ENCODE measurements at places on chromosomes 1 and 21.

DNA sequence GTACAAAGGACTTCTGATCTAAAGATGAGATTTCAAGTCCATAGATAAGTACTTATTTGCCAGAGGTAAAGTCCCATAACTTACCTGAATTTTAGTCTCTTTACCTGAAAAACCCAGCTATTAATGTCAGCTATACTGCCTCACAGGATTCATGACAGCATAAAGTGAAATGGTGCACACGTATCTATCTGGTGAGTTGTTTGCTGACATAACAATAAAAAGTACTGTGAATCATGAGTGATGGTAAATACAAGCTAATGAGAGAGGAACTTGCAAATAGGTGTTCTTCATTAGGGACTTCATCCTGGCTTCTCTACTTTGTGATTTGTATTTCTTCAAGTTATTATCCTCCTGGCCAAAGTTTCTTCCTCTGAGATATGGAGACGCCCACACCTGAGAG, 225.1 kb upstream of the C8B start:
- DNase-seq, result no peak

- no peak for DNase-seq
Observed at GRCh38 chr1:236507022-236507700, 16.6 kb upstream of the LGALS8 start.

DNA sequence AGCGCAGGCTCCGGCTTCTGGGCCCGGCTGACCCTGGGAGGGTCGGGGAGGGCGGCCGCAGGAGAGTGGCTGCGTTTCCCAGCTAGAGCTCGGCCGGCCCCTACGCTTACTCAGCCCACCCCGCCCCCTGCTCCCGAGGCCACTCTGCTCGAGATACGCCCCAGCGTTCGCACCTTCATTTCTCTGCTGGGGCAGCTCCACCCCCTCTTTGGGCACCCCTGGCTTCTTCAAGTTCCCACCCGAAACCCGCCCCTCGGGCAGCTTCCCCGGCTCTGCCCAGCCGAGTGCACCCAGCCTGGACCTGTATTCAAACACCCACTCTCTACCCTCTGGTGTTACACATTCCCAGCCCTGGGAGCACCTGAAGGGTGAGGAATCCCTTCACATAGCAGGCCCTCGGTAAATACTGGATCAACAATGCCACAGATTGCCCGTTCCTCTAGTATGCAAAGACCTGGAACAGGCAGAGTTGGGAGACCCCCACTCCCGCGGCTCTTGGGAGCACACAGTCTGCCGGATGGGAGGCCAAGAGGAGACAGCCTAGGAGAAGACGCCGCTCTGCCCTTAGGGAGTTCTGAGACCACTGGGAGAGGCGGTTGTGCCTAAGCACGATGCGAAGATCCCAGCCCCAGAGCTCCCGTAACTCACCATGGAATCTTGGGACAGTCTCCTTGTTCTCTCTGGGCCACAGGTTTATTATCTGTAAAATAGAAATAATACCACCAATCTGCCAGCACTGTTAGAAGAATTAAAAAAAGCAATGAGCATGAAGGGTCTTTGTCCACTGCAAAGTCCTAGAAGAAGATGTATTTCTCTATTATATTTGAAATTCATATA, 566 bp upstream of the PAQR7 start:
- DNase-seq, result no peak

DNA sequence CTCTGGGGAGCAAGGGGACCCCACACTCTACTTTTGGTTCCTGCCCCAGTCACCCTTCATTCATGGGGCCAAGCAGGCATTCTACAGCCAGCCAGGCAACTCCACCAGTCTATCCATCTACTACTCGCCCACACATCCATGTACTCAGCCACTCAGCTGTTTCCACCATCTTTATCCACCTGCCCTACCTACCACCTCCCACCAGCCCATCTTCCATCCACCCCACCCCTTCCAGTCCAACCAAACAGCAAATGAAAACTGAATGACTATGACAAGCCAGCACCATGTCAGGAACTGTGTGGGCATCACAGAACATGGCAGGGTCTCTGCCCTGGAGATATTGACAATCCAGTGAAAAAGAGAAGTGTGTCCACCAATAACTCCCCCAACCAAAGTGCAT, 7.9 kb downstream of the LAD1 start:
- no peak for DNase-seq

- no peak for DNase-seq
Observed at GRCh38 chr1:222772996-222773379, 36.0 kb downstream of the FAM177B start.

GRCh38 chr1:15362737-15363128, 47.0 kb upstream of the EFHD2 start:
- no peak for DNase-seq

- no peak for DNase-seq
Observed at GRCh38 chr1:89487972-89488371, 36.7 kb upstream of the LRRC8B start.

DNA sequence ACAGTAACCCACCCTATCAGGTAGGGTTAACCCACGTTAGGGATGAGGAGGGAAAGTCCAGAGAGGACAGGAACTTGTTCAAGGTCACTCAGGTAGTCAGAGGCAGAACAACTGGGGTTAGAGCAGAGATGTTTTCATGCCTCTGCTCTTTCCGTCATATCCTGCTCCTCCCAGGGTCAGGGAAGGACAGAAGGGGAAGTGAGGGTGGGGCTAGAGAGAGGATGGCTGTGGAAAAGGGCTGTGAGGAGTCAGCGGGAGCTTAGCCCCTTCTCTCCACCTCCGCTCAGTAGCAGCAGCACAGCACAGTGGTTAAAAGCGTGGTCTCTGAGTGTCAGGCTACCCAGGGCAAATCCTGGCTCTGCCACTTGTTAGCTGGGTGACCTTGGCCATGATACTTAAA, 36.5 kb downstream of the DDX20 start:
- DNase-seq, result no peak

DNA sequence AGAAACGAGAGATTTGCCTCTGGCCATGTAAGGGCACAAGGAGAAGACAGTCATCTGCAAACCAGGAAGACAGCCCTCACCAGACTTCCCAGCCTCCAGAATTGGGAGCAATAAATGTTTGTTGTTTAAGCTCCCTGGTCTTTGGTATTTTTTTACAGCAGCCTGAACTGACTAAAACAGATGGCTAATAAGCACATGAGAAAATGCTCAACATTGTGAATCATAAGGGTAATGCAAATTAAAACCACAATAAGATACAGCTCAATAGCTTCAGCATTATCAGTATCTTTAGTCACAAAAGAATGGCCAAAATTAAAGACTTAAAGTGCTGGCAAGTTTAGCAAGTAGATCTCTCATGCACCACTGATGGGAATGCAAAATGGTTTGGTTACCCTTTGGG, 11.7 kb downstream of the UBE2G2 start:
- no peak for DNase-seq

DNA sequence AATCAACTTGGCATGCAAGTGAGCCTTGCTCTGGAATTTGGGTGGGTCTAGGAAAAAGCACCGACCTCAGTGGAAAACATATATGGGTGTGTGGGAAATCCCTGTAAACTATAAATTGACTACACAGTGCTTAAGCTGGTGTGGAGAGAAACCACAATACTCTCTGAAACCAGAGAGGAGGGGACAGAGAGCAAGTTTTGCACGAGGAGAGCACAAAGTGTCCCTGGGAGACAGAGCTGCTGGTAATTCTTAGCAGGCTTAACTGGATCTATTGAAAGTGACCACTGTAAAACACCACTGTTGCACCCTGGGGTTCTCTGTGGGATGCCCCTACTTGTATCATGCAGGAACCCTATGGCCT, 12.8 kb downstream of the KCNJ15 start:
- DNase-seq, result no peak

DNA sequence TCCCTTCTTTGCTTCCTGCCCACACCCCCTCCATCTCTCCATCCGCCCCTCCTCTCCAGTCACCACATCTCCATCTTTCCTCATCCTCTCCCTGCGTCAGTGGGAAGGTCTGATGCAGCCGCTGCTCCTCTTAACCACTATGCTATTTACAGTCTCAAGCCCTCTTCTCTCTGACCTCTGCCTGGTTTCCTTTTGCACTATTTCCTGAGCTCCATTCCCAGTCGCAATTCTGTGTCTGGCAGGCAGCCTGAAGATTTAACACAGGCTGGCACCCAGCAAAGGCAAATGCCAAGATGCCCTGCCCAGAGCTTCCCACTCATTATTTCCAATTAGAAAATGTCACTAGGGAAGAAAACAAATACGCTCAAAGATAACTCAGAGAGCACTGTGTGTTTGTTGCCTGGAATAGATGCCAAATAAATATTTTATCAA, 89.6 kb upstream of the LPGAT1 start:
- no peak for DNase-seq

- no peak for DNase-seq
Observed at GRCh38 chr1:30413606-30414005, 309.8 kb downstream of the MATN1 start.

DNA sequence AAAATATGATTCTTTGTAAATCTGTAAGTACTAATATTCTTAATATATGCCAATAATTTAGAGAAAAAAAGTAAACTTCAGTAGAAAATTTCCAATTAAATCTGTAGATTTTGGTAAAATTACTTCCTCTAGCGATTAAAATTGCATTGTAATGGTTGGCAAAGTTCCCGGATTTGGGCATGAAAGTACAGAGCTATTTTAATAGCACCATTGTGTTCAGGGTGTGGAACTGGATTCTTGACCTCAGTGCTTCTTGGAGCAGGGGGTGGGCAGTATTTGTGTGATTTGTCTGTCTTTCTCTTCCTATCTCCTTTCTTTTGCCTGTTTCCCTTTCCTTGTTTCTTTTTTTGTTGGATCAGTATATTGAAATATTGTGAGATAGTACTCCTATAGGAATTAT, 72.1 kb downstream of the DNM3 start:
- no peak for DNase-seq

GRCh38 chr21:16969636-16970035, 543.2 kb upstream of the CXADR start:
- no peak for DNase-seq

GRCh38 chr1:6030132-6030531, 15.6 kb upstream of the KCNAB2 start:
- DNase-seq, result no peak

- no peak for DNase-seq
Observed at GRCh38 chr21:40057331-40057730, 190.1 kb downstream of the PCP4 start.

DNA sequence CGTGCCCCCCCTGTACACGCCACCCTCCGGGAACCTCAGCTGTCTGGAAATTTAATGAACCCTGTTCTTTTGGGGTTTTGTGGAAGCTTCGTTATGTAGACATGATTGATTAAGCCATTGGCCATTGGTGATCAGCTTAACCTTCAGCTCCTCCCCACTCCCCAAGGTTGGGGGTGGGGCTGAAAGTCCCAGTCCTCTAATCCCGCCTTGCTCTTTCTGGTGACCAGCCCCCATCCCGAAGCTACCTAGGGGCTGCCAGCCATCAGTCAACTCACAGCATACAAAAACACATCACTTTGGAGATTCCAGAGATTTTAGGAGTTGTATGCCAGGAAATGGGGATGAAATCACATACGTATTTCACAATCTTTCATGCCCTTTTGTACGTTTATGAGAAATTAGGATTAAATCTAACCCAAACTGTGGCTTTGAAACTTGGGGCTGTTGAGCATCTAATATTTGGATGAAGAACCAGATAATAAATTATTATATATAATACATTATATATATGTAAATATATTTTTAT, 52.3 kb downstream of the BACE2 start:
- no peak for DNase-seq

GRCh38 chr1:161817176-161817730, 51.1 kb downstream of the ATF6 start:
- no peak for DNase-seq

DNA sequence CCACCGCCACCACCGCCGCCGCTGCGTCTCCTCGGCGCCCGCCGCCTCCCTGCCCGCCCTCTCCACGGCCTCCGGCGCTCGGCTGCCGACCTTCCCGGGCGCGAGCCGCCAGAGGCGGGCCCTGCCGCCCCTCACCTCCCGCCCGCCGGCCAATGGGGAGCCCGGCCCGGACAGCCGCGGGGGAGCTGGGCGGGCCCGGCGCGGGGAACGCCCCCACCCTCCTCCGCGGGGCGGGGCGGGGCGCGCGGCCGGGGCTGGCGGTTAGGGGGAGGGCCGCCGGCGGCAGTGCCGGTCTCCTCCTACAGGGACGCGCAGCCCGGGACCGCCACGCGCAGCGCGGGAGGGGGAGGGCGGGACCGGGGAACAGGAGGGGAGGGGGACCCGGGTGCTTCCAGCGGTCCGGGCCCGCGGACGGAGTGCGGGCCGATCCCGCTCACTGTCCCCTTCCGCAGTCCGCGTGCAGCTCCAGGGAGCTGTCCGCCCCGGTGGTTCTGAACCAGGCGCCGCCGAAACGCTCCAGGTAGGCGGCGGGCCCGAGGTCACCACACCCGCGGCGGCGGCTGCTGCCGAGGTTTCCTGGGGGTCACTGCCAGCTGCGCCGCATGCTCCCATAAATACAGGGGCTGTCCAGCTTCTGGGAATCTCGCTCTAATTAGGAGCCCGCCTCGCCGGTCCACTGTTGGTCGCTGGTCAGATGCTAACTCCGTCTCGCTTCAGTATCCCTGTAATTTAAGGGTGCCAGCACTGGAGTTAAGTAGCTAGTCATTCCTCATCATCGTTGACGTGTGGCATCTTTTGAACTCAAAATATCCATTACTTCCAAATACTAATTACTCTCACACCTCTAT, at the start of gene PGBD5:
TSS of gene PGBD5 (minus strand) at position 87 of the 848 bp plus-strand sequence. CDS start 404 bp downstream, outside the sequence.
- DNase-seq, result peak; percentile 2

GRCh38 chr1:53572815-53573173, 113.6 kb downstream of the DMRTB1 start:
- DNase-seq, result no peak

GRCh38 chr1:153560771-153561465, 4.7 kb downstream of the S100A2 start:
- DNase-seq, result no peak

DNA sequence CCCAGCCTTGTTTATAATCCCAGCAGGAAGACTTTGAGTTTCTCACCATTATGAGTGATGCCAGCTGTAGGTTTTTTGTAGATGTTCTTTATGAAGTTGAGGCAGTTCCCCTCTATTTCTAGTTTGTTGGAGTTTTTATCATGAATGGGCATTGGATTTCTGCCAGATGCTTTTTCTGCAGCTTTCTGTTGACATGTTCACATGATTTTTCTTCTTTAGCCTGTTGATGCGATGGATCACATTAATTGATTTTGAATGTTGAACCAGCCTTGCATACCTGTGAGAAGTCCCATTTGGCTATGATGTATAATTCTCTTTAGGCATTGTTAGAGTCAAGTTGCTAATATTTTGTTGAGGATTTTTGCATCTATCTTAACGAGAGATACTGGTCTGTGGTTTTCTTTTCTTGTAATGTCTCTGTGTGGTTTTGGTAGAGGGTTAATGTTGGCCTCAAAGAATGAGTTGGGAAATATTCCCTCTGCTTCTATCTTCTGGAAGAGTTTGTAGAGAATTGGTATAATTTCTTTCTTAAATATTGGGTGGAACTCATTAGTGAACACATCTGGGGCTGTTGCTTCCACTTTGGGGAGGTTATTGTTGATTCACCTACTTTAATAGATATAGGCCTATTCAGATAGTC, 33.2 kb downstream of the ZBTB40 start:
- no peak for DNase-seq

All from effector memory CD4-positive, alpha-beta T cell (primary cell).